ENCODE measurements at places on chromosomes 4 and X. TPM values are rescaled to one million over a fixed set of nuclear protein-coding genes. Genes with fewer than 3 reads are reported as not detected.

Gene SMIM10
- 10.4 TPM for total RNA-seq

Gene RPS6KA6
- total RNA-seq, result 0.49 TPM

Gene CT45A2
- total RNA-seq, result not detected

Gene HAND2
- total RNA-seq, result 4.6 TPM

Gene AIFM1
- 22.3 TPM for total RNA-seq

Gene NDNF
- 4.3 TPM for total RNA-seq

Gene SERPINA7
- not detected for total RNA-seq

Gene ANXA10
- total RNA-seq, result not detected

Gene IL1RAPL2
- not detected for total RNA-seq

Gene GPR34
- 58.4 TPM for total RNA-seq

Gene PPEF1
- total RNA-seq, result not detected

Gene MAGEH1
- total RNA-seq, result 19.6 TPM

Gene GDPD2
- not detected for total RNA-seq

Gene WDFY3
- 80.3 TPM for total RNA-seq

Gene KCND1
- total RNA-seq, result 1.5 TPM

Gene TRIML1
- not detected for total RNA-seq

Gene XAGE1A
- not detected for total RNA-seq

Gene SLC7A11
- total RNA-seq, result 0.22 TPM

Gene SPP1
- total RNA-seq, result 163 TPM

Gene TGIF2LX
- total RNA-seq, result not detected

Gene HSFX2
- 0.68 TPM for total RNA-seq

Gene NOX1
- not detected for total RNA-seq

Gene TREX2
- not detected for total RNA-seq

Gene GYPA
- not detected for total RNA-seq

Gene CLTRN
- total RNA-seq, result 0.34 TPM

Gene IL1RAPL1
- not detected for total RNA-seq

Gene ASB9
- 15.4 TPM for total RNA-seq

Gene FGFBP1
- total RNA-seq, result not detected

Gene PABPC1L2B
- total RNA-seq, result not detected

Gene SHOX
- total RNA-seq, result 1.5 TPM

Gene LARP1B
- total RNA-seq, result 32.6 TPM

Gene CITED1
- total RNA-seq, result 3.2 TPM

Gene CYSLTR1
- 4.1 TPM for total RNA-seq

Gene MAGIX
- 0.22 TPM for total RNA-seq

Gene ABCD1
- 83.8 TPM for total RNA-seq

Gene TCEAL7
- 2.6 TPM for total RNA-seq

Gene POU3F4
- not detected for total RNA-seq

Gene MAGEC1
- total RNA-seq, result not detected

Gene CT55
- total RNA-seq, result not detected

Gene MAGEB17
- not detected for total RNA-seq

Gene TMPRSS11B
- not detected for total RNA-seq

Gene RHOXF1
- 4.7 TPM for total RNA-seq

Gene SSX2B
- total RNA-seq, result not detected

Gene ARSH
- not detected for total RNA-seq

Gene LRIT3
- 0.22 TPM for total RNA-seq

Gene PAGE1
- not detected for total RNA-seq

Gene PDE6B
- 2.0 TPM for total RNA-seq

Gene AGTR2
- total RNA-seq, result not detected

Gene TXK
- 3.4 TPM for total RNA-seq

Gene PGAM4
- not detected for total RNA-seq

Gene NSG1
- not detected for total RNA-seq

Gene GAGE12H
- total RNA-seq, result not detected

Gene UGT2B11
- not detected for total RNA-seq

Gene AKAP4
- not detected for total RNA-seq

Gene PCDH10
- total RNA-seq, result not detected

Gene ARX
- total RNA-seq, result not detected

Gene SSX4
- total RNA-seq, result not detected

Gene ZNF711
- 0.66 TPM for total RNA-seq

Gene SUPT20HL2
- total RNA-seq, result not detected
